ENCODE measurements at places on chromosomes 7 and 10.

- peak; percentile 69 for DNase-seq
These were observed 44.0 kb downstream of the COL13A1 start for GRCh38 chr10:69845574-69846292.

DNA sequence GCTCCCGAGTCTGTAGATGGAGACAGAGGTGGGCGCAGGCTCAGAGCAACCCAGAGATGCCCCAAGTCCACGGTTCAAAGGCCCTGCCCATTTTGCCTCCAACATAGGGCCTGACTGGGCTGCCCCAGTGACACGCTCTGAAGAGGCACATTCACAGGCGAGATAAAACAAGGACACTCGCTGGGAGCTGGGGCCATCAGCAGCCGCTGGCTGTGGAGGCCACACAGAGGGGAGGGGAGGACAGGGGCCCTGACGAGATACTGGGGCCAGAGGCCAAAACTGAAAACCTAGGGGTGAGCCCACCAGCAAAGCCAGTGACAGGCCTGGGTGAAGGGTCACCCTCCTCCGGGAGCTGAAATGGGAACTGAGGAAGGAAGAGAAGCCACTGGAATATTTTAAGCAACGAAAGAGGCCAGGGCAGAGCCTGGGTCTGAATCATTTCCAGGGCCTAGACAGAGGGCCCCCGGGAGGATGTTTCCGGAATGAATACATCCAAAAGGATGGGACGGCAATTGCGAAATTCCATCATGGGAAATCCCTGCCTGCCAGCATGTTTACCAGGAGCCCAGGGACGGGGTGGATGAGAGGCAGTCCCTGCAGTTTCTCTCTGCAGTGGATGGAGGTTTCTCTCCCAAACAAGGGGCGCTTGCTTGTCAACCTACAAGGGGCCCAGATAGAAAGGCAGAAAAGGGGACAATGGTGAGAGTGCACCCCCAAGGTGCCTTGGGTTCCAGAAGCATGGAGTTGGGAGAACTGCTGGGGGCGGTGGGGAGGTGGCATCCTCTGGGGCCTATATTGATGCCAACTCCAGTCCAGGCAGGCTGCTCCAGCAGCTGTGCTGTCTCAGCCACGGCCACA, 29.0 kb upstream of the HSPA12A start:
- peak; percentile 63 for DNase-seq

GRCh38 chr10:85036661-85037060, 708.3 kb downstream of the CCSER2 start:
- no peak for DNase-seq

- DNase-seq, result no peak
These were observed 95.5 kb upstream of the RNF32 start for GRCh38 chr7:156544919-156545715.
